ENCODE measurements at places on chromosomes 4 and X.

GRCh38 chrX:138742217-138742616 is 30.7 kb upstream of the FGF13 start:
- DNase-seq = no peak

- DNase-seq = no peak
Observed at GRCh38 chr4:14726877-14727361, 275.4 kb upstream of the CPEB2 start.

DNA sequence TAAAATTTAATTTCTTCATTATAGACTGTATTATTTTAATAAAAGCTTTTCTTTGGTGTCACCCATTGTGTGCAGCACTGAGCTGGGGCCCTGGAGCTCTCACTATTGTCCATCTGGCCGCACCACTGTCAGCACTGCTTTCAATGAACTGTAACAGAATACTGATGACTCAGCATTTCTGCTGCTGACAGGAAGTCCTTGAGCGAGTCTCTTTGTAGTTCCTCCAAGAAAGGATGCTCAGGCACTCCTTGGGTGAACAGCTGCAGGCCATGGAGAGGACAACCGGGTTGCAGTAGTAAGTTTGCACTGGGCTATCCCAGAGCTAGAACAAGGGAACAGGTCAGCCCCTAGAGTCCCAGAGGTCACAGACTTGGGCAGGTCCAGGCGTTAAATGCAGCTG is 81.6 kb downstream of the SORBS2 start:
- no peak for DNase-seq

- no peak for DNase-seq
Observed at GRCh38 chr4:75142382-75142781, 209.5 kb downstream of the PARM1 start.

GRCh38 chr4:96295143-96295741 is 455.3 kb downstream of the PDHA2 start:
- DNase-seq = no peak

- no peak for DNase-seq
Observed at GRCh38 chr4:4724321-4724720, 135.1 kb upstream of the MSX1 start.

GRCh38 chr4:88592600-88593448 is 544 bp downstream of the HERC3 start:
- DNase-seq = peak; percentile 83

DNA sequence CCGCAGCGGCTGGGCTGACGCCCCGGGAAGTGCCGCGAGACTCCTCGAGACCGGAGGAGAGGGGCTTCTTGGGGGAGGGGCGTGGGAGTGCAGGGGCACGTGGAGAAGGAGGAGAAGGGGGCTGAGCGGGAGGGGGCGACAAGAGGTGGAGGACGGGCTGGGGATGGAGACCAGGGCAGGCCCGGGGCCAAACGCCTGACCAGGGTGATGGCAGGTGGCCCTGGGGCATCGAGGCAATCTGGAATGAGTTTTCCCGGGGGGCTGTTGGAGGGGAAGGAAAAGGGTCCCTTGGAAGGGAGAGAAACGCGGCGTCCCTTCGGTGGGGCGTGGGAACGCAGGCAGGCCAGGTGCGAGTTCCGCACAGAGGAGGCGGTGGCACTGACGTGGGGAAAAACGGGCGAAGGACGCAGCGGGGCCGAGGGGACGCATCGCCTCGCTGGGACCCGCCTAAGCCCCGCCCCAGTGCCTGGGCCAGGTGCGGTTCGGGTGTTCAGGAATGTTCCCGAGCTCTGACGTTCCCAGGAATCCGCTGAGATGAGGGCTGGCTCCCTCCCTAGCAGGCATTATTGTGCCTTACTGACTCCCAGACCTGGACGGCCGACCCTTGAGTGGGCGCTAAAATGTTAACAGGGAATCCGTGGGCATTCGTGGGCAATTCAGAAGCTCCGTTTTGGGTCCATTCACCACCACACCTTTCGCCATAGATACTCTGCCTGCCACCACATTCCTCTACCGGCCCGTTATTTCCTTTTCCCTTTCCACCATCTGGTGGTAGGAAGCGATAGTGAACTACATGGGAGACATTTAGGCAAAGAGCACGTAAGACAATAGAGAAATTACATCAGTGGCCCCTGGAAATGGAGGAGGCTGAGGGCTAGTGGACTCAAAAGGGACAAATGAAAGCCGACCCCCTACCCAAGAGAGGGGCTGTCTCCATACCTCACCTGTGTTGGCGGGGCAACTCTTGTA is 795 bp upstream of the SH3KBP1 start:
- DNase-seq = peak; percentile 25

DNA sequence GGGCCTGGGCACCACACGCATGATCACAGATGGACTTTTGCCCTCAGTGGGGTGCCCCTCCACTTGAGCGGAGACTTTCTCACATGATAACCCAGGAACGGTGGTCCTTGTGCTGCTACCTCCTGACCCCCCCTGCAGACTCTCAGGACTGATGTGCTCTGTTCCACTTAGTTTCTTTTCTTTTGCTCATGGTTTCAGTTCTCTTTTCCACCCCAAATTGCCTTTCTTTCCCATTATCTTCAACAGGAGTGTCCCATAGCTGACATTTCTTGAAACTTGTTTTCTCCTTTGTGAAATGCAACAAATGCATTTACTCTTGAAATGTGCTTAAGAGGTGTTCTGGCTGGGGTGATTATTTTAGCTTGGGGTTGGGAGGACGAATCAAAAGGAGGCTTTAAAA is 9.0 kb downstream of the MPC1L start:
- no peak for DNase-seq

DNA sequence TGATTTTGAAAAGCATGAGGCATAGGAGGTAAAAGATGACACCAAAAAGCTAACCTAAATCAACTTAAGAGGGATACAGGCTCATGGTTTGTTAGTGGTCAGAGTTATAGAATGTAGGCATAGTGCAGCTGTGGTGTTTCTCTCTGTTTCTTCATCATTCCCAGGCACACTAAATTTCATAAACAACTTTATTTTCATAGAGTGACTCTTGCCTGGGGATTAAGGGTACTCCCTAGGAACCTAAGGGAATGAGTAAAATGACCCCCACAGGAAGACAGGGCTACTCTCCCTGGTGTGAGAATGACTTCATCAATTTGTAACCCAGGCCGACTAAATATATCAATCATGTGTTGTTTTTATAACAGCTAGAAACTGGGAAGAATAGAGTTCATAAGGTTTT is 11.1 kb downstream of the FABP2 start:
- DNase-seq = no peak

GRCh38 chrX:1606496-1606895 is 8.4 kb upstream of the ASMT start:
- DNase-seq = no peak

DNA sequence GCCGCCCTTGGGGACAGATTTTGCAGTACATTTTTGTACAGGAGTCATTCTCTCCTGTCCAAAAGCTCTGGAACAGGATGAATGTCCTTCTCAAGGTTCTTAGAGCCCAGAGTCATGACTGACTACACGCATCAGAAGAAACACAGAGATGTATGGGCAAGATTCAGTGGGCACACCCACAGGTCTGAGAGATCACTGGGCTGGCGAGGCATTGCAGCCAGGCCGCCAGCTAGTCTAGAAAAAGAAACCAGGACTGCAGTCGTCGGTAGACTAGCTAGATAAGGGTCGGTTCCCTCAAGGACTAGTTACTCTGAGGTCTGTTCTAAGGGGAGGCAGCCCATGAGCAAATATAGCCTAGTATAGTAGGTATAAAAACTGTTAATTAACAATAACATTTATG is 19.8 kb downstream of the GBA3 start:
- no peak for DNase-seq

DNA sequence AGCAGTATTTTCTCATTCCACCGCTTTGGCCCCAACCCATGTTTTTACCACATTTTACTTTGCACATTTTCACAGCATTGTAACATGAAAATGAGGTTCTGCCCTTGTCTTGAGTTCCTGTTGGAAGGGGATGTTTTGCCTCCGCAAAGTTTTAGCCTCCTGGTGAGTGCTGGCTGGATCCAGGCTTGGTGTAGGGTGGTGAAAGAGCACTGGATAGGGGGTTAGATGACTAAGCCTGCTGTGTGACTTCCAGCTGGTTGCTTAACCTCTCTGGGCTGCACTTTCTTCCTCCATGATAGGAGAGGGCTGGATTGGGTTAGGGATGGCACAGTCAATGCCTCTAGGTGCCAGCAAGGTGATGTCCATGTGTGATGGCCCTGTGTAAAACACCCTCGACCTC is 28.9 kb downstream of the CYTL1 start:
- DNase-seq = no peak

GRCh38 chr4:602559-602942 is 22.8 kb upstream of the PDE6B start:
- peak; percentile 30 for DNase-seq

GRCh38 chrX:96564595-96564994 is 120.0 kb upstream of the DIAPH2 start:
- DNase-seq = no peak

DNA sequence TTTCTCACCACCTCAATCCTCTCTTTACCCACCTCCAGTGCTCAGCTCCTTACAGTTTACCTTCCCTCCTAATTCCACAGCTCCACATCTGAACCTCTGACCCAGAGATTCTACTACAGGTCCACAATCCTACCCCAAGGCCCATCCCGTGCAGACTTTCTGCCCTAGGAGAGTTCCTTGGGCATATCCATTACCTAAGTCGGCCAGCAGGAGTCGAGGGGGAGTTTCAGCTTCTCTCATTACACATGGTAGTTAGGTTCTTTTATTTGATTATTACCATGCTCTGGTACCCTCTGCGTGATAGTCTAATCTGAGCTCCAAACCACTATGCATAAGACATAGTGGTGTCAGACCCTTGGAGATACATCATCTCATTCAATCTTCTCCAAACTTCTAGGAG is 117.9 kb downstream of the SH3RF1 start:
- DNase-seq = no peak

GRCh38 chr4:16739997-16740624 is 158.3 kb downstream of the LDB2 start:
- no peak for DNase-seq

DNA sequence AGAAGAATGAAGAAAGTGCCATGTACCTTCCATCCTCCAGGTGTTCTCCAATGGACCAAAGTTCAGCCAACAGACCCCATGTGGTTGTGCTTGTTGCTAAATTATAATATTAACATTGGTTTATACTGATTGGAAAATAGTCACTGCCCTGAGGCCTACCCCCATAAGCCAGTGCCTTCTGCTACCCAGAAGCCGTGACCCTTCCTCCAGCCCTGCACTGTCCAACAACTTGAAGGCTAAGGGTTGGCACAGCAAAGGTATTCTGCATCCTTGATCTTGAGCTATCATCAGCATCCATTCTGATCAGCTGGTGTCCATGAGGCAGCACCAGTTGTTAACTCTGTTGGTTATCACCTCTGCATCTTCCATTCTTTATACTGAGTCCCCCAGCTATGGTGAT is 66.2 kb upstream of the BMPR1B start:
- DNase-seq = no peak

DNA sequence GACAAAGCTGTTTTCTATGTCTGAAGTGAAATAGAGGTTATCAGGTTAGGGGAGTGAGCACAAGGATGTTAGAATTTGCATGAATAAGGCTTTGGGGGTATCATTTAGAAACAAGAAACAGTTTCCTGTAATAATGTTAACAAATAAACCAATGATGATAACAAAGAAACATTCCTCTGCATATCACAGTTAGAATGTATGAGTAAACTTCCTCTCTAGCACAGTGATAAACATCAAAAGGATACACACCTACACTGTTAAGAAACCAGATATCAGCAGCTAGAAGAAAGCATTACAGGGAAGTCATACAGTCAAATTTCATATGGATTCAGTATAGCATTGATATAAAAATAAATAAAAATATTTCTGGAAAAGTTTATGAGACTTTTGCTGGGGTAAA is 340.0 kb upstream of the MAGEB16 start:
- DNase-seq = no peak

DNA sequence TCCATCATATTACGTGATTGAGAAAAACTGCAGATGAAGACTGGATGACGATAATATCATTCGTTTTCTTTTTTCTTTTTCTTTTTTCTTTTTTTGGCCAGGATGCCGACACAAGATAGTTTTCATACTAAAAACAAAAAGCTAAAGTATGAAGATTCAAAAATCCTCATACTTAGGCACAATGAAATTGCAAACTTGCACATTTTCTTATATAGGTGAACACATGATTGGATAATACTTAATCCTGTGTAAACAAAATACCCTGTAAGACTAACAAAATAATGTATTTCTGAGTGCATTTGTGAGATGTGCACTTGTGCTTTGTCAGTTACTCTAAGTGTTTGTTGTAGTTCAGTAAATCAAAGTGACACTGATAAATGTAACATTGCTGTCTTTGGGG is 568.9 kb downstream of the ANKRD50 start:
- DNase-seq = no peak

DNA sequence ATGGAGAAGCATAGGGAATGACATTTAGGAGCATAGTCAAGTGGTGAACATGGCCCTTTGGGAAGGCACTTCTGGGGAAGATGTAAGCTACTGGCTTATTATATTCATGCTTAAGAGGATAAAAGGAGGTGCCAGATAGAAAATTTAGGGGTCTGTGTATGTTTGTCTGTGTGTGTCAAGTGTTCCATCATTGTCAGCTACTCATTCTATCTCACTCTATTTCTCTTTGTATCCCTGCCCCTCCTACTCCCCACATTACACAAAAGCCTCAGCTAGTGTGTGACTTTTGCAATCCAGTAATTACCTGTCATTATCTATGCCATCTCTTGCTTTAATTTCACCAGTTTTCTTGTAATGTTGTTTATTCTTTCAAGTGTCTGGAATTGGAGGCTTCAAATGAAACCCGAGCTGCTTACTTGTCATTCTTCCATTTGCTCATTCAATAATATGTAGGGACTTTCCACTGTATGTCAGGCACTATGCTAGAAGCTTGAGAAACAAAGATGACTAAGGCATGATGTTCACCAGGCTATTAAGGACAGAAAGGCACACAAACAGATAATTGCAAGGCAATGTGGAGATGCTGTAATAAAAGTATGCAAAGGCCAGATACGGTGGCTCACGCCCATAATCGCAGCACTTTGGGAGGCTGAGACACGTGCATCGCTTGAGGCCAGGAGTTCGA is 229.8 kb upstream of the TEX13C start:
- DNase-seq = no peak

DNA sequence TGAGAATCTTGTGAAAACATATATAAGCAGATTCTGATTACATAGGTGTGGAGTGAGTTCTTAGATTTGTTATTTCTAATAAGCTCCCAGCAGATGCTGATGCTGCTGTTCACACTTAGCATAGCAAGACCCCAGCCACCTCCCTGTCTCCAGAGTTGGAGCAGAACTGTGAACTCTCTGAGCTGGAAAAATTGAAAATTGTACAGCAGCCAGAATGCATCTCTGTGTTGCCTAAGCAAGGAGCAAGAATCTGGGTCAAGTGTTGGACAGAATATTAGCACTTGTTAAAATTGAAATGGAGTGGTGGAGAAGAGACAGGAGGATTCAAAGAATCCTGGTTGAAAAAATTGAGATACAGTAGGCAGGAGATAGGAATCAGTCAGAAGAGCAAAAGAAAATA is 146.6 kb upstream of the FAM47C start:
- DNase-seq = no peak

- no peak for DNase-seq
Observed at GRCh38 chr4:40998675-40999358, 215.5 kb downstream of the APBB2 start.
